Non-pigmented ciliary epithelial cell (primary cell): ENCODE measurements at places on chromosomes 12 and 14.

GRCh38 chr12:100215209-100215608 lies 14.6 kb downstream of the ACTR6 start:
- no peak for DNase-seq

DNA sequence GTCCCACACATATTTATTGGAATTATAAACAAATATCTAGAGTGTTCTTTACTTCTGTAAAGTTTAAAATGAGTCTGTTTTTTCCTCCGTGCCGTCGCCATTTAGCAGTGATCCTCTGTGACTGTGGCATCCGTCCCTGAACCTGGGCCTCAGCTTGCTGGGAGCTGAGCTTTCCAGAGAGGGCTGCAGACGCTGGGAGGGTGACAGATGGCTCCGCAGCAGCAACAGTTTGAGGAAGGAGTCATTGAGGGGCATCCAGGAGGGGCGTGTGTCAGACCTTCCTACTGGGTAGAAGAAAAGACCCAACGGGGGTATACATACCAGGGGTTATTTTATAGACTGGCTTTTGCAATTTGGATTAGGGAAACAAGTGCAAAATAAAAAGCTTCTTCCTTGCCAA lies 47.9 kb downstream of the NEUROD4 start:
- no peak for DNase-seq

- DNase-seq: no peak
Observed at GRCh38 chr14:34684578-34684977, 29.8 kb downstream of the CFL2 start.

DNA sequence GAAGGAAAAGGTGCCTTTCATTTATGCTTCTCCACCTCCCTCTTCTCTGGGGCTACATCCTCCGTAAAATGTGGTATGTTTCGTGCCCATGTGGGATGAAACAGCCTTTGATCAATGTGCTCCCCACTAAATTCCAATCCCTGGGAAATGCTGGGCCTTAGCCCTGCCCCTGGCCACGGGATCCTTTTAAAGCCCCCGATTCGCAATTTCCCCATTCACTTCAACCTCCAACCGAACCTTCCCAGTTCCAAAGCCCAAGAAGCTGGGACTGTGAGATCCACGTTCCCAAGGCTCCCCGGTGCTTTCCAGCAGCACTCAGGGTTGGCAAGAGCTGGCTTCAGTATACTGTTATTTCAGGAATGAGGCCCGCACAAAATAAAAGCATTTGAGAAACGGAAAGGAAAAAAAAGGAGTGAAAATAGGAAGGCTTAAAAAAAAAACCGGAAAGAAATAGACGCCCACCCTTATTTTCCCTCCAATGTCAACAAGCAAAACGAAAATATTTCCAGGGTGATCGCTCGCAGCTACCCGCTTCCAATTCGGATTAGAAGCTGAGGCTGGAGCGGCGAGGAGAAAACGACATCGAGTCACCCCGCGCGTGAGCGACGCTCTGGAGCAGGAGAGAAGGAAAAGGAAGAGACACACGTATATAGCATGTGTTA lies 1.3 kb upstream of the FOXG1 start:
- no peak for DNase-seq

DNA sequence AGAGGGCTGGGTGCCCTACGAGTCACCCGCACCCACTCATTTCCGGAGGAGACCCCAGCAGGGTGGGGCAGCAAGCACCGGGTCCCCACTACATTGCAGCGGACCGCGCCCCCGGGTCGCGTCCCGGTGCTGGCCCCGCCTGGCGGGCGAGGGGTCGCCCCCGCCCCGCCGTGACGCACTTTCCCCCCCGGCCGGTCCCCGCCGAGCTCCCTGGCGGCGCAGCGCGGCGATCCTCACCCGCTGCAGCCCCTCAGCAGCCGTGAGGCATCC lies 106.1 kb downstream of the PRICKLE1 start:
- DNase-seq: no peak

GRCh38 chr12:132246997-132247717 lies 82.2 kb downstream of the GALNT9 start:
- DNase-seq: no peak
